Left hindlimb (tissue), 1 donor: ENCODE measurements at places on chromosomes 5 and 9.

DNA sequence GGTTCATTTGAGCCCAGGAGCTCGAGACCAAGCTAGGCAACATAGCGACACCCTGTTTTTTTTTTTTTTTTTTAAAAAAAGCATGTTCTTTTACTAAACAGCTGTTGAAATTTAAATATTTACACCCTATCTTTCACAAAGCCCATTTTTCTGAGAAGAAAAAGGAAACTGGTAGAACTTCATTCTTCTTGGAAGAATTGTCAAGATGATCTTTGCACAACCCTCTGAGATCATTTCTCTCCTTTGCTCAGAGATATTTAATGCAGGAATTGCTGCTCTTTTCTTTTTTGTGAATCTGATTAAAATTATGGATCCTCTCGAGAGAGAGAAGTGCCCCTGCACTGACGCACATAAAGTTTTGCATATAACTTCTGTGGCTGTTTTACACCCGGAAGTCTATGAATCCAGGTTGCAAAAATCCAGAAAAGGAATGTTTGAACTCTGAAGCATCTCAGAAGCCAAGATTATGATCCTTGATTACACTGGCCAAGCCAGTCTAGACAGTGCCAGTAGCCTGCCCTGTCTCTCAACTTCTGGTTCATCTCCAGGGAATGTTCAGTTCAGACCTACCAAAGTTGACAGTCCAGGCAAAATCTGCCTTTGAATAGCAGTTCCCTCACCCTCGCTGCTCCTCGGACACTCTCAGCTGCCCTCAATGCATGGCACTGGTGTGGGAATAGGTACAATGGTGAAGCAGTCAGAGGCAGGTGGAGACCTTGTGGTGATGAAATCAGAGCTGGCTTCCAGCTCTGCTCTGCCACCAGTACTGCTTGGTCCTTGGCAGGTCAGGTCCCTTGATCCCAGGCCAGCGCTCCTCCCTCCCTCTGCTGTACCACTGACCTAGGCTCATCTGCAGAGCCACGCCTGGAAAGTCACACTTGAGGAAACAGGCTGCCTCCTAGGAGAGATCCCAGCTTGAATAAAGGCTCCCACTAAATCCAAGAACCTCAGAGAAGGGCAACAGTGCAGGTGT is 13.3 kb upstream of the SLC31A2 start:
- no peak for DNase-seq

GRCh38 chr5:39131210-39132127 is 57.3 kb upstream of the RICTOR start:
- no peak for DNase-seq

DNA sequence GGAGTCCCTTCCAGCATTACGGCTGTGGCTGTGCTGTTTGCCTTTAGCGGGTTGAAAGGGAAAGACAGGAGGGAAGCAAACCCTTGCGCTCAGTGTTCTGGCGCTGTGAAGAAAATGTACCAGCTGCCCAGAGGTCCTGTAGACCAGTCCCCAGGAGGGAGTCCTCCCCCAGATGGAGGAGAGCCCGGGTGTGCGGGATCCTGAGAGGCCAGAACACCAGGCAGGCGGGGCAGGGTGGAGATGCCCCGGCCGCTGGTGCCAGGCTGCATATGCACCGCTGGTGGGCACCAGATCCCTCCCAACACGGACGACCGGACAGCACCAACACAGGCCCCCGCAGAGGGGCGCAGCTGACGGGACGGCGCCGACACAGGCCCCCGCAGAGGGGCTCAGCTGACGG is 37.2 kb upstream of the SLC9A3 start:
- DNase-seq, result peak; percentile 30

GRCh38 chr9:91805031-91805430 is 145.0 kb downstream of the ROR2 start:
- no peak for DNase-seq

GRCh38 chr5:137268646-137269045 is 230.5 kb downstream of the SPOCK1 start:
- no peak for DNase-seq

DNA sequence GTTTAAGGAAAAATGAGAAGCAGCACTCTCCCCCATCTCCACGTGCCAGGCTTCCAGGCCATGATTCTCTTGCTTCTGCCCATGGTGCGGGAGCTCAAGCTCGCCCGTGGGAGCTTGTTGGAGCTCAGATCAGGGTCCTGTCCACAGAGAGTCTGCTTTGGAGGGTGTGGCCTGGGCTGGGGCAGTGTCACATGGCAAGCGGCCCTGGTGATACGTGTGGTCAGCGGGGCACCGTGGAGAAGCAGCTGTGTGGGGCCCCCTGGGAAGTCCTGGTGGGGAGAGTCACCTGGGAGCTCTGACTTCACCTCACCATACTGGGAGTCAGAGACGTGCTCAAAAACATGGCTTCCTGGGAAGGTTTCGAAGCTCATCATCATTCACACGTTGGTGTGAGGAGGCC is 275.3 kb downstream of the GADD45G start:
- no peak for DNase-seq

GRCh38 chr9:137985637-137986071 is 108.1 kb downstream of the CACNA1B start:
- no peak for DNase-seq

DNA sequence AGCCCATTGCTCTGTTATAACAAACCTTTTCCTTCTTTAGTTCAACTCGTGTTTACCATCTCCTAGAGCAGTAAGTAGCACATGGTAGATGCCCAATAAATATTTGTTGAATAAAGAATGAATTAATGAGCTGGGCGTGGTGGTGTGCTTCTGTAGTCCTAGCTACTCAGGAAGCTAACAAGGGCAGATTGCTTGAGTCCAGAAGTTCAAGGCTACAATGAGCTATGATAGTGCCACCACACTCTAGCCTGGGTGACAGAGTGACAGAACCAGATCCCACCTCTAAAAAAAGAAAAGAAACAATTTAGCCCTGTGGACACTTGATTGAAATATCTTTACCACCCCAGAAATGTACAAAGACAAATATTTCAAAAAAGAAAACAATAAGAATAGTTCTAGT is 14.6 kb upstream of the PAM start:
- DNase-seq, result no peak

GRCh38 chr9:36005891-36006290 is 30.8 kb upstream of the RECK start:
- DNase-seq, result no peak

DNA sequence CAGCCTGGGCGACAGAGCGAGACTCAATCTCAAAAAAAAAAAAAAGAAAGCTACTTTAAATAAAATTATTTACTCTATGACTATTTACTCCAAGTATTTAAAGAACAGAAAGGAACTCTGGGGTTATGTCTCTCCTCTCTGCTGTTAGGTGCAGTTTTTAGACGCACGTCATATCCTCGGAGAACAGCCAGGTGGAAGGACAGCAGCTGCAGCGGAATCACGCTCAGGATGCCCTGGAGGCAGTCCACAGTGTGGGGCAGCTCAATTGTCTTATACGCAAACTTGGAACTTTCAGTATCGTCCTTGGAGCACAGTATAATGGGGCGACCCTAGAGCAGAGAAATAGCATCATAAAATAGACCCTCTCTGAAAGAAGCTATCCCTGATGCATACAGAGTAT is 10.4 kb upstream of the MAPK9 start:
- no peak for DNase-seq

DNA sequence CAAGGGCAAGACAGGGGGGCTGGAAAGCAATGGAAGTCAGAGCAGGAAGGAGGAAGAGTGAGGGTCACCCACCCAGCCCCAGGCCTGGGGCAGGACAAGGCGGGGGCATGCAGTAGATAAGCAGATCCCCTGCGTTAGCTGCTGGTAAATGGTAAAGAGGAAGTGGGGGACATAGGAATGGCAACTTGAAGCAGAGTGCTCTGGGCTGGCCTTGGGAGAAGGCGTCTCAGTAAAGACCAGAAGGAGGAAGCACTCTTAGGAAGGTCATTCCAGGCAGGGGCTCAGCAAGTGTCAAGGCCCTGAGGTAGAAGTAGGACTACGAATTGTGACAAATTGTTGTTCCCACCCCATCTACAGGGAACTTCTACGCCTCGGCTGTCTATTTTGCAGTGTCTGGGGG is 15.1 kb downstream of the TCOF1 start:
- no peak for DNase-seq

GRCh38 chr5:31585166-31585894 is 53.2 kb downstream of the C5orf22 start:
- DNase-seq, result no peak

DNA sequence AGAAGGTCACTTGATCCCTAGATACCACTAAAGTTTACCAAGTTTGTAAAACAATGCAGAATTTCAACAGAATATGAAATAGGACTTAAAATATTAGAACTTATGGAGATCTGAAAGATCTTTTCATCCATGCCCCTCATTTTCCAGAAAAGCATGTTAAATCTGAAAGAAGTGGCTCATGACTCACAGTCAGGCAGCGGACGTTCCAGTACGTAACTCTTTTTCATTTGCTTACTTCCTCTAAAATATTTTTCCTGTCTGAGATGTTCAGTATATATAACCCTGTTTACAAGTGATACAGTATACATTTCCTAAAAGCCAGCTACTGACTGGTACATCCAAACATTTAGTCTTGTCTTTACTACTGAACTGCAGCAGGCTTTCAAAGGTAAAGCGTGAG is 22.3 kb downstream of the FBXW2 start:
- DNase-seq, result no peak

- no peak for DNase-seq
Observed at GRCh38 chr5:106393276-106393675, 1277.5 kb downstream of the EFNA5 start.

DNA sequence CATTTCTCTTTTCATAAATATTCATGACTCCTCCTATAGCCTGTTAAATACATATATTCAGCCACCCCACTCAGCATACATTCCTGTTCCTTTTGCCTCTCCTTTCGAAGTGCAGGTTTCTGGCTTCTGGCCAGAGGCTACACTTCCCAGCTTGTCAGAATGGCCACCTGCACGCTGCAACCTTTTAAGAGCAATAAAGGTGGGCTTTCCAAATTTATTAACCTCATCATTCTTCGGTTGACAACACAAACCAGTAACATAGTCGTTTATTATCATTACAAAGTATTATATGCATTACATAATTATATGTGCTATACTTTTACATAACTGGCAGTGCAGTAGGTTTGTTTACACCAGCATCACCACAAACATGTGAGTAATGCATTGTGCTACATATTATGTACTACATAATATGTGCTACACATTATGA is 16.5 kb upstream of the TMEM171 start:
- no peak for DNase-seq

DNA sequence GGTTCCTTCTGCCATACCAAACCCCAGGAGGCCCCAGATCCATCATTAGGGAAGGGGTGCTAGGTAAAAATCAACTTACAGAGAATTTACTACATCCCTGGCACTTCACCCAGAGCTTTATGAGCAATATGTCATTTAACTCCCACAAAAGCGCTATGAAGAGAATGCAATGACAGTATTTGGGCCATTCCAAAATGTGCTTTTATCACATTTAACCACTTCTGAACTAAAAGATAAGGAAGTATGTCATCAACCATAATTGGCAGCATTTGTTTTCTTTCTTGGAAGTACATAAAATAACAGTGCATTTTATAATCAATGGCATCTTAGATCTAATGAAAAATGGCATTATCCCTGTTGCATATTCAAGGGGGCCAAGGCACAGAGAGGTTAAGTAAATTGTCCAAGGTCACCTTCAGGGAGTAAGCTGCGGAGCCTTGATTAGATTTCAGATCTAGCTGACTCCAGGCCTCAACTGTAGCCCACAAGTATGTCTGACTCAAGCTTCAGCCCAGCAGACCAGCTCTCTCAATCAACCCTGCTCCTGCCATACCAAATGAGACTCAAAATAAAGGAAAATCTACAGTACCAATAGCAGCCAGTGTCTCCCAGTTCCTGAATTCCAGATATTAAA is 16.5 kb downstream of the SH3TC2 start:
- no peak for DNase-seq

DNA sequence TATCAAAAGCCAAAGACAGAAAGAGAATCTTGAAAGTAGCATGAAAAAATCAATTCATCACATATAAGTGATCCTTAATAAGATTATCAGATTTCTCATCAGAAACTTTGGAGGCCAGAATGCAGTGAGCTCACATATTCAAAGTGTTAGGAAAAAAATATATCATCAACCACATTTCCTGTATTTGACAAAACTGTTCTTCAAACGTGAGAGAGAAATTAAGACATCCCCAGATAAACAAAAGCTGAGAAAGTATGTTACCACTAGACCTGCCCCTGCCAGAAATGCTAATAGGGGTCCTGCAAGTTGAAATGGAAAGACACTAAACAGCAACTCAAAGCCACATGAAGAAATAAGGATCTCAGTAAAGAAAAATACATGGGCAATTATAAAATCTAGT is 29.9 kb downstream of the HACD4 start:
- DNase-seq, result no peak

DNA sequence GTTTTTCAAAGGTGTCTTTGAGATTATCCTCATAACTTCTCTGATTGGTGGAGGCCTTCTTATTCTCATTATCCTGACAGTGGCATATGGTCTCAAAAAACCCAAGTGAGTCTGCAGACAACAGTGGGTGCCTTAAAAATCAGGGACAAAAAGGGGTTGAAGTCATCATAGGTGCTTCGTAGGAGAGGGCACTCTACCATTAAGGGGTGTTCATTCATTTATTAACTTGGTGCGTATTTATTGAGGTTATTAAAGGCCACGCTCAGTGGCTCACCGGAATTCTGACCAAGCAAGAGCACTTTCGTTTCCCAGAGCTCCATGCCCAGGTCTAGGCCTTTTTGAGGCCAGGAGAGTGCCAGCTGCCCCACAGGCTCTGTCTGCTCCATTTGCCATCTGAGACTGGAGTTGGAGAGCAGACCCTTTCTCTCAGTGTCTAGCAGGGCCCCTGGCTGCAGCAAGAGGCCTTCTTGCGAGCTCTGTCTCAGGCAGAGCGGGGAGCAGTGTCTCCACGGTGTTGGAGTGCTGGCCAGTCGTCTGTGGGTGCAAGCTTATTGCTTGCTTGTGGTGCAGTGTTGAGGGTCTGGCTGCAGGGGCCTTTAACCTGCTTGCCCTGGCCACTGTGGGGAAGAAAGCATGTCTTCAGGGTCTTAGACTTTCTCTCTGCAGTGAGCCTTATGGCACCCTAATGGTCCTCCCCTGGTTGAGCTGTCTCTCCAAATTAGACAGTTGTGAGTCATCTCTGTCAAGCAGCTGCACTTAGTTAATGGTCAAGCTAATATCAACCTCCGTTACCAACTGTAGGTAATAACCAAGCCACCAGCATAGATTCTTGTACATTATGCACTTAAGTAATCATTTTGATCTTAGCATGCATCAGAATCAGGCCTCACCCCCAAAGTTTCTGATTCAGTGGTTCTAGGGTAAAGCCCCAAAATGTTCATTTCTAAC is 62.6 kb downstream of the IL31RA start:
- no peak for DNase-seq

GRCh38 chr5:62488531-62488930 is 76.0 kb downstream of the IPO11 start:
- no peak for DNase-seq

- no peak for DNase-seq
Observed at GRCh38 chr9:80836013-80836412, 853.3 kb downstream of the TLE1 start.

DNA sequence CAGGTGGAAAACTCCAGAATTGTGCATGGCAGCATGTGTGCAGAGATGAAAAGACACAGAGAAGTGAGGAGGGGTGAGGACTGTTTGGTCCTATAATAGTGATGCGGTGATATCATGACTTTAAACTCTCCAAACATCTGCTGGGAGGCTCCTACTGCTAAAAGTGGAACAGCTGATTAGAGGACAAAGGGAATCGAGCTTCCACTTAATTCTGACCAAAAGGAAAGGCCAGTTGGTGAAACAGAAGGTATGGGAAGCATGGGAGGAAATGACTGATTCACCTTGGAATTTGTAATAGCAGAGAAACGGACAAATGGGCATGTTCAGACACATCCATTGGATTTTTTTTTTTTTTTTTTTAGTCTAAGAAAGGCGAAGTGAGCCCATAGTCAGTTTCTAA is 67.5 kb upstream of the MAMDC2 start:
- no peak for DNase-seq
